SW 1271 (cell line): ENCODE measurements at places on chromosomes 11 and 22.

DNA sequence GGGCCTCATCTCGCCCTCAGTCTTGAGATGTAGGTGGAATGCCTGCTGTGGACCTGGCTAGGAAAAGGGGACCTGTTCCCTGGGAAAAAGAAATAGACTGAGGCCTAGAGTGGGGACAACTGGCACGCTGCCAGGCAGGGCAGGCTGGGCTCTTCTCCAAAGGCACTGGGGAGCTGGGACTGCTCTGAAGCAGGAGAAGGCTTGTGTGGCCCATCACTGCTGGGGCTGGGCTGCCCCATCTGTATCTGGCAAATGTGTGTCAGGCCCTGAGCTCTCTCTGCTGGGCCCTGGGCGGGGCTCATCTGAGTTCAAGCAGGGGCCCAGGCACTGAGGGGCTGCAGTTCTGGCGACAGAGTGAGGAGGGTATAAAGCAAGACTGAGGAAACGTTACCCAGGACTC is 32.9 kb downstream of the ARVCF start:
- DNase-seq, result no peak

GRCh38 chr11:129277198-129277843 is 85.2 kb upstream of the ARHGAP32 start:
- DNase-seq, result no peak

DNA sequence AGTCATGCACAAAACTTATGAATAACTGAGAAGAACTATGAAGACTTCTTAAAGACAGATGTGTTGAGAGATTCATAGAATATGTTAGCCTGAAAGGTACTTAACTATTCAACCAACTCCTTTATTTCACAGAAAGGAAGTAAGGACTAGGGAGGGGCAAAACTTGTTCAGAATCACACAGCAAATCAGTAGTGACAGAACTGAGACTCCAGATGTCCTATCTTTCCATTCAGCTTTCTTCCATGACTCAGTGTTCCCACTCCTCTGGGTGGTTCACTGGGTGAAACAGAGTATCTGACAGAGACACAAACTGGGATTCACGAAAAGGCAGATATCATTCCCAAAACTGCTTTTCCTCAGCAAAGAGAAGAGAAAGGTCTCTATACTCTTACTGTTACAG is 1053.3 kb downstream of the DLG2 start:
- DNase-seq, result no peak

GRCh38 chr11:71120471-71120896 is 131.9 kb downstream of the SHANK2 start:
- peak; percentile 10 for DNase-seq

GRCh38 chr11:3195251-3196160 is 23.1 kb downstream of the MRGPRG start:
- DNase-seq, result no peak

DNA sequence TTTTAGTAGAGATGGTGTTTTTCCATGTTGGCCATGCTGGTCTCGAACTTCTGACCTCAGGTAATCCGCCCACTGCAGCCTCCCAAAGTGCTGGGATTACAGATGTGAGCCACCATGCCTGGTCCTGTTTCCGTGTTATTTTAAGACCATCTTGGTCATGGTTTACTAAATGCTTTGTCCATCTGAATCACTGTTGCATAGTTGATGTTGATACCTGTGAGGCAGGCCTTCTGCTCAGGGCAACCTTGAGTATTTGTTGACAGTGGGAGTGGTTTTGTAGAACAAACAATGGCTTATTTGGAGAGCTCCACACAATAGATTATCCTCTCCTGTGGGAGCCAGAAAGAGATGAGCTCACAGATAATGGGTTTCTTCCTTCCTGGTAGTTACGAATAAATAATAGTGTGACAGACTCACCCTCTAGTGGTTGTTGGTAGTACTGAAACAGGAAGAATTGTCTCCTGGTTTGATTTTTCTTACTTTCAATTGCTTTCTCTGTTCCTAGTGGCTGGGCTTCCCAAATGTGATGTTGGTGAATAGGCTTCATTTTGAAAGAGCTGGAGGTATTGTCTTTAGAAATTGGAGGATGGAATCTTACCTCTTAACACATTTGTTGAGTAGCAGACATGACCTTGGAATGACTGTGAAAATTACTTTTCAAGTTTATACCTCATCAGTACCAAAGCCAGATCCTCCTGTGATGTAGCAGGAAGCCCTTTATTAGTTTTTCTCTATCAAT is 39.0 kb downstream of the CTNND1 start:
- no peak for DNase-seq

GRCh38 chr22:48891688-48892577 is 935.7 kb downstream of the BRD1 start:
- DNase-seq, result no peak

GRCh38 chr11:87351676-87352075 is 313.9 kb downstream of the TMEM135 start:
- no peak for DNase-seq

DNA sequence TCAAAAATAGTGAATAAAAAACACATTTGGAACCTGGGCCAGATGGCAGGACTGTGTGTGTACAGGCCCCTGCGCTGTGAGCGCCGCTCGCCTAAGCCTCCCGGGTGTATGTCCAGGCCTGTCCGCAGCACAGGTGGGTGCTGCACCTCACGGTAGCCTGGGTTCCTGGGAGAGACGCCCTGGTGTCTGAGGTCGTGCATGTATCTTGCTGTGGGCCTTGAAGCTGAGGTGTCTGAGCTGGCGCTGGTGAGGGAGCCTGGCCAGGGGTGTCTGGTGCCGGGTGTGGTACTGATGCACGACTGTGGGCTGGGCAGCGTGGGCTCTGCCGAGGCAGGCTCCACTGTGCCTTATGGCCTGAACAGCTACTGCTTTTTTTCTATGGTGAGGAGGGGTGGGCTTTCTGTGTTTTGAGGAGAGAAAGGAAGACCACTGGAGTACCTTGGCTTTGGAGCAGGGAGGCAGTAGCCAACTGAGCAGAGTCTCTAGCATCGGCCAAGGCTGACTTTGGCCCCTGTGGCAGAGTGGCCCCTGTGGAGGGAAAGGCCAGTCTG is 4.2 kb upstream of the ZDHHC8 start:
- no peak for DNase-seq

GRCh38 chr11:119540370-119541125 is 117.6 kb upstream of the THY1 start:
- no peak for DNase-seq

- DNase-seq, result no peak
Measured at GRCh38 chr11:78170874-78171549, 17.4 kb downstream of the KCTD21 start.

DNA sequence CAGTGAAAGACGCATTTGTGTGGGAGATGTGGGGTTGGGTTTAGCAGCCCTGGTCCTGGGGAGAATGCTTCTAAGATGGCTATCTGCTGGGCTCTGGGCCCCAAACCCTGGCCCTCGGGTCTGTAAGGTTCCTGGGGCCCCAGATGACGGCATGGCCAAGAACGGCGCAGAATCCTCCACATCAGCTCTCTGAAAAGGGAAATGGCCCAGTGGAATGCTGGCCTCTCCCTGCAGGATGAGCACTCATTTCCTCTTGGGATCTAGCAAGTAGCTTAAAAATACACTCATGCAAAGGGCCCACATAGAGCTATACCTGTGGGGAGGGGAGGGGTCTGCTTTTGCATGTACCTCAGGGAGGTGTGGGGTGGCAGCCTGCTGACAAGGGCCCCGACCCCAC is 37.5 kb upstream of the LINC01488 start:
- no peak for DNase-seq

DNA sequence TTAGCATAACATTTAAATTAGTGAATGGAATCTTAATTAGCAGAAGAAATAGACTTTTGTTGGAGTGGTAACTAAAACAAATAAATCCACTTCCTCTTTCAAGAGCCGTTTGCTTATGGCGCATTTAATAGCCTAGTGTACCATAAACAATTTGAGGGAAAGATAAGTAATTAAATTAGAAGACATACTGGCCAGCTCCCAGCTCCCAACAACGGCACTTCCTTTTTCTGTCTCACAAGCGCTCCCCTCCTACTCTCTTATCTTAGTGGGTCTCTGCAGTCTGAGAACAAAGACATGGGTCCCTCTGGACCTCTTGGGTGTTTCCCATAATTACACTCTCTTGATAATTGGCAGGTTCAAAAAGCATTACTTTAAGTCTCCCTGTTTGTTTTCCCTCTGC is 146.0 kb downstream of the OPCML start:
- DNase-seq, result no peak

DNA sequence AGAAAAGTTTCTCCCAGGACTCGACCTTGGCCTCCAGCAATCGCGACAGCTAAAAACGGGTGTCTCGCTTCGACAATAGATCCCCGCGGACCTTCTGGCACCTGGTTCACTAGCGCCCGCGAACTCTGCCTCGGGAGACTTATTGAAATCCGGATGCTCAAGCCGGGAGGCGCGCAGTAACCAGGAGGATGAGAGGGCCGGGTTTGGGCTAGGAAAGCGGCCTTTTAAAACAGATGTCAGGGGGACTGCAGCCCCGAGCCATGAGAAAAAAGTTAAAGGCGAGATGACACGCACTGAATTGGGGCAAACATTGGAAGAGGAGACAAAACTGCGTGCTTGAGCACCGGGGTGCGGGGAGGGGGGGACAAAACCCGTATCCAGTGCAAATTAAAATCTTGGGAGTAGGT is 637 bp upstream of the ZBTB16 start:
- no peak for DNase-seq

- DNase-seq, result no peak
Measured at GRCh38 chr11:128796270-128796669, 70.8 kb downstream of the KCNJ1 start.
